ENCODE measurements at places on chromosomes 5 and 9.

DNA sequence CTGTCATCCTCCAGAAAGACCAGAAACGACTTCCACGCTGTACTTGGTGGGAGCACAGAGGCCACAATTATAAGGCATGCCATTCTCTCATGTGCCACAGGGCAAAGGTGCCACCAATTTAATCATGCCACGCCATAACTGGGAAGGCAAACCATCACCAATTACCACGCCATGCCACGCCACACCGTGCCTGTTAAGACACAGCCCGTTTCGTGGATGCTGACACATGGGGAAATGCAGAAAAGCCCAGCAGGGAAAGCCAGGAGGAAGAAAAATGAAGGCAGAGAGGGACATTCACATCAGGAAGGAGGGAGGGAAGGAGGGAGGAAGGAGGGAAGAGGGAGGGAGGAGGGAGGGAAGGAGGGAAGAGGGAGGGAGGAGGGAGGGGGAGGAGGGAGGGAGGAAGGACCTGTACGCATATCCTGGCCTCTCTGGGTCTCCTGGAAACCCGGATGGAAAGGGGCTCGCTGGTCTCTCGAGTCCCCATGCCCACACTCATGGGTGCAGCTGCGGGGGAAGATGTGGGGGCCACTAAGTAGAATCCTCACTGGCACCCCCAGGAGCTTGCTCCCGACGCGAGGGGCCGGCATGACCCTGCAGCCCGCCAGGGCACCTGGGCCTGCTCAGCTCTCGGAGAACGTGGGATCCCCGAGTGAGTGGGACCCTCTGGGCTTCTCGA, 61.7 kb upstream of the UBAC1 start:
- DNase-seq: no peak

GRCh38 chr5:173015192-173015591, 31.6 kb downstream of the ATP6V0E1 start:
- DNase-seq: no peak

DNA sequence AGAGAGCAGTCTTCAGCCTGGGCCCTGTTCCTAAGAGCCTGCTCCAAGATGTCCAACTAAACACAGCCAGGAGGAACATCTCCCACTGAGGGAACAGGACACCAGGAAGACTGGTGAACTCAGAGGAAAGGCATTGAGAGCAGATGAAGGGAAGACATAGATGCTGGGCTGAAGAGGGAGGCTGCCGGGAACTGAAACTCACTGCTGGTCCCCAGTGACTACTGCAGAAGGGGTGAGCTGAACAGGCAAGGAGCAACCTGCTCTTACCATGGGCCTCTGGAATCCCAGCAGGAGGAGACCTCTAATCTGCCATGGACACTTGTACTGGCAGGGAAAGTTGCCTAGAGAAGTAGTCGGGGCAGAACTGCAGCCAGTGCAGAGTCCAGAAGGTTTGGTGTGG, 95.7 kb downstream of the TRPM3 start:
- no peak for DNase-seq

DNA sequence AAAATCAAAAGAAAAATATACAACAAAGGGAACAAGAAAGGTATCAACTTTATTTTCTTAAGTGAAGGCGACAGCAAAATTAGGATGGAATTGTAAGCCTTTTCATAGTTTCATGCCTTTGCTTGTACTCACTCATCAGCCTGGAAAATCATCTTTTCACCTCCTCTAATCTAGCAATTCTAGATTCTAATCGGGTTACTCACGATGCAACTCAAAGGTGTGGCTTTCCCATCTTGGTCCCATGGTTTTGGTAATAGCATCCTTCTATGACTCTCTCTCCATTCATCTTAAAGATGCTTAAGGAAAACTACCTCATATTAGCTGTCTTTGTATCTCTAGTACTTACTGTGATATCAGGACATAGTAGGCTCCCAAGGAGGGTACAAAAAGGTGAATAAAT, 30.5 kb downstream of the DNAH5 start:
- DNase-seq: no peak

DNA sequence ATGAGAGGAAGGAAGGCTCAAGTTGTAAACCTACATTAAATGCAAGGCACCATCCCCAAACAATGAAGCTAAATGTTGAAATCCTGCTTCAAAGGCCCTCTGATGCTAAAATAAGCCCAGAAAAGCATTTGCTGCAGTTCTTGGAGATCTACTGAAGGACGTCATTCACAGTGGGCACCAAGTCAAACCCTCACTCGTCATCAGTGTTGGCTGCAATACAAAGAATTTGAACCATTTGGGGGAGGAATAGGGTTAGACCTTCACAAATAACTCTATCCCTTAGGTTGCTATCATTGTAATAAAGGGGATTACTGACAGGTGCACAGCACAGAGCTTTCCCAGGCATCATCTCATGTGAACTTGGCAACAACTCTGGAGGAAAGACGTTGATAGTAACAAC, 9.3 kb upstream of the MEGF9 start:
- no peak for DNase-seq

- DNase-seq: no peak
These were observed 82.2 kb downstream of the ZNF608 start for GRCh38 chr5:124664287-124664686.

DNA sequence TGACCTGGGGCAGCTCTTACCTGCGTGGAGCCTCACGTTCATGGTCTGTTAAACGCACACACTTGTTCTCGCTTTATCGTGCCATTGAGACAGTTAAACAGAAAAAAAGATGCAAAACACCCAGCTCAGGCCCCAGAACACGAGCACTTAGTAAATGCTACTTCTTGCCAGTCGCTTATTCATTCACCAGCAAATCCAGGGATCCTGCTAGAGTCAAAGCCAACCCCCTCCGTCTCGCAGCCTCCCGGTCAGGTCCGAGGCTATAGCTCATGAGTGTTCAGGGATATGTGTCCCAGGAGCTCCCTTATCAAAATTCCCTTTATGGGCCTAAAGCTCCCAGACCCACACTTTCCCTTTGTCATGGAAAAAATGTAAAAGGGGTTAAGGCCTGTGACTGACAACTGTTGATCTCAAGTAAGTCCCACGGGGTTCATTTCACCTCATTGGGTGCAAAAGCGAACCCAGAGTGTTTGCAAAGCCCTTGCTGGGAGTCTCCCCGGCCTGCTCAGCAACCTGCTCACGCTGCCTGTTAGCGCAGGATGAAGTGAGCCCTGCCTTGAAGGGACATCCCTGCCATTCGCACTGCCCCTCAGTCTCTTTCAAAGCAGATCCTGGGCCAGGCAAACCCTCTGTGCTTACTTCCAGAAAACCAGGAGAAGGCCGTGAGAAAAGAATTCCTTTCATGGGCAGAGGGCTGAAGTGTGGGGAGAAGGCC, 40.7 kb downstream of the HRH2 start:
- no peak for DNase-seq

DNA sequence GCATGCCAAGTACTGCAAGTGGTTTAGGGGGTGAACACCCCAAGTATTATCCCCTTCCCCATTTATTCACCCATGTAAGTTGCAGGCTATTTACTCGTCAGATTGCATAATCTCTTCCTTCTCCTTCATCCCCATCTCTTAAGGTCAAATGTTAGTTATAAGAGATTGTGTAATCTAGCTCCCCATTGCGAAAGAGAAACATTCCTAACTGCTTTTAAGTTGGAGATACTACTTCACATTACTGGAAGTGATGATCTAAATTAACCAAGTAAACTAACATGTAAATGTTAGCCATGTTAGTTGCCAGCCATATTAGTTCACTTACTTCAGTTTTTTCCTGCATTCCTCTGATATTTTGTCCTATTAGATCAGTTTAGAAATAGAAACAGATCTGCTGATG, 262.3 kb downstream of the TAF11L14 start:
- DNase-seq: no peak

DNA sequence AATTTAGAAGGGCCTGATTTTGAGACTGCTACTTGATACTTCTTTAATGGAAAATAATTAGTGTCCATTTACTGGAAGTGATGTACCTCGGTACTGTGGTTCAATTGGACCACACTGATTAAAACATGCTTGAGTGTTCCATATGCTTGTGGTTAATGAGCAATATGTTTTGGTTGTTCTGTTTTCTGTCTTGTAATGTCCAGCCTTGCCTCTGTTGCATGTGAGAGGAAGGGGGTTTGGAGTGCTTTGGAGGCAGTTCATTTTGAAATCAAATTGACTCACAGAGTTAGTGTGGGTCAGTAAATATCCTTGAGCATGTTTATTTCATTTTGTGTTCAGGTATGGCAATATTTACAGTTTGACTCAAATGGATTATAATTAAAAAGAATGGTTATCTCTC, 334.4 kb downstream of the ARHGEF28 start:
- DNase-seq: no peak

- no peak for DNase-seq
These were observed 2.2 kb downstream of the CACFD1 start for GRCh38 chr9:133461975-133462374.

DNA sequence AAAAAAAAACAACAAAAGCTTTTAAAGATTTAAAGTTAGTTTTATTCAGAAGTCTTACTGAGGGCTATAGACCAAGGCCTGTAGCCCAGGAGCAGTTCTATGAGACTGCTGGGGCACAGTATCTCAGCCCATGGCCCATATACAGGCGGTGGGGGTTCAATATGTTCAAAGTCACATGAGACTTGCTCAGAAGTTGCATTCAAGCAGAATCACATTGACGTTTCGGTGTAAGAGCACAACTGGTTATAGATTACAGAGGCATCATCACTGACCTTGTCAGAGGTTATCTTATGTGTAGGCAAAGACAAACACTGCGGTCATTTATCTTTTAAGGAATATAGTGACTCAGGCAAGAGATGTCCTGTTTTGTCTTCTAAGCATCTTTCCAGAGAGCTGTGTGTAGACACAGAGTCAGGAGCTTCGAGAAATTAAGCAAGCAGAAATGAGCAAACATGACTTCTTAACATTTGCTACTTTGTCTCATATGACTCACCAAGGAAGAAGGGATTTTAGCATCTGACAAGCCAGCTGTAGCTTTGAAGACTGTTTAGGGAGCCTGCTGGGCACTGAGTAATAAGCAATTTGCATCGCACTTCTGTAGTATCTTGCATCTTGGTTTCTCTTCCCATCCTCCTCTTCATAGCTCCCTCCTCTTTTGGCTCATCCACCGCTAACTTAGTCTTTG, 12.9 kb upstream of the F2RL1 start:
- DNase-seq: no peak

DNA sequence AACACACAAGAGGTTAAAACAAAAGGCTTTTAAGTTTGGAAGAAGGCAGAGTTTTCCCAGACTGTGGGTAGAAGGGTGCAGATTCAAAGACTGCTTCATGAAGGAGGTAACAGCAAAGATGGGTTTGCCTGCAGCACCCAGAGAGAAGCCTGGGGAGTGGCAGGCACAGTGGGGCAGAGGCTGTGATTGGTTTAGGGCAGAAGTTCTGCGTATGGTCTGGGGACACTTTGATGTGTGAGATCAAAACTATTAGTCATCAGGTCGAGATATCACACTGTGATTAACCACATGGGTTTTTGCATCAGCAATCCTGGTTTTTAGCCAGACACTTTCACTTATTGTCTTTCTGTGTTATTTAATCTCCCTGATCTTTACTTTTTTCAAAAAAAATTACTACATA, 188.8 kb upstream of the GLRA1 start:
- DNase-seq: no peak

DNA sequence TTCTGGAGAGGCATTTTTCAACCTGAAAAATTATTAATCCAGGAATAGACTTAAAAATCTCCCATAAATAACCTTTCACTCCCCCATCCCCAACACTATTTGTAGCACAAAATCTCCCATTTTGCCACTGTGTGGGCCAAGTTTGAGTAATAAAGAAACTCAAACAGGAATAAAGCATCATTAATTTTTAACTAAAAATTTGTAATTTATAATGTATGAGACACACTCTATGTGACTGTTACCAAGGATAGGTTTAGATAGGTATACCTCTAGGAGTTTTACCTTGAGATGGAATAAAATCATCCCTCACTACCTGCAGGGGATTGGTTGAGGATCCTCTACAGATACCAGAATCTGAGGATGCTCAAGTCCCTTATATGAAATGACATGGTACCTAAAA, 30.1 kb downstream of the CHD1 start:
- no peak for DNase-seq

GRCh38 chr9:129626625-129627284, 792 bp downstream of the NTMT1 start:
- no peak for DNase-seq

DNA sequence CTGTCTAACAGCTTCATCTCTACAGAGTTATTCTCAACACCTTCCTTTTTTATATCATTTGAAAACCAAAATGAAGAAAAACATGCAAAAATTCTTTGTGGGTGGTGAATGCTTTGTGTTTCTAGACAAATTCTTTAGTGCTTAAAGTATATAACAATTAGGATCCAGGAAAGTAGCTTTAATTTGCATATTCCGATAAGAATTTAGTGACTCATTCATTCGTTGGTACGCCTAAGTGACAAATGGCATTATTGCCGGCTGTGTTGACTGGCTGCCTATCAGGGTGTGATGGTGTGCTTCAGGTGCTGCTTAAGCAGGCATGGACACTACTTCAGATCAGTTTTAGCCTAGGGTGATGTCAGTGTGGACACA, 35.2 kb downstream of the LMNB1 start:
- DNase-seq: no peak

GRCh38 chr5:131285703-131286399, 22.0 kb downstream of the CDC42SE2 start:
- DNase-seq: no peak

DNA sequence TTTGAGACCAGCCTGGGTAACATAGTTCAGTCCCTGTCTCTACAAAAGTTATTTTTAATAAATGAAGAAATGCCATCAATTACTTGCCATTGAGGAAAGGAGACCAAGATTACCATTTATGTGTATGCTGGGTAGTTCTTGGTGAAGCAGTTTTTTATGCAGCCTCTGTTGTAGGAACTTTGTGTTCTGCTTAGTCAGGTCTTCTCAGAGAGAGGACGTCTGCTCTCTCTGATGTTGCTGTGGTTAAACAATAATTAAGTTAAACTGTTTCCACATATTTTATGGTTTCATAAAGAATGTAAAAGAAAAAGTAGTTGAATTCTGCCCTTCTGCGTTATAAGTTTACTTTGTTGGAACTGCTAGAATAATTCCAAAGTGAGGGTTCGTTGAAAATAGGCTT, 210.5 kb downstream of the KDM4C start:
- DNase-seq: no peak

All from NCI-H524 treated with DMSO at 0.1 percent for 48 hours (cell line).